ENCODE measurements at places on chromosomes 11 and 22.

GRCh38 chr22:44313385-44314006, 745 bp upstream of the SHISAL1 start:
- no peak for DNase-seq

- DNase-seq, result no peak
These were observed 562.1 kb downstream of the TBC1D22A start for GRCh38 chr22:47324435-47324990.

- no peak for DNase-seq
These were observed 59.0 kb downstream of the PPP2R1B start for GRCh38 chr11:111707039-111707690.

DNA sequence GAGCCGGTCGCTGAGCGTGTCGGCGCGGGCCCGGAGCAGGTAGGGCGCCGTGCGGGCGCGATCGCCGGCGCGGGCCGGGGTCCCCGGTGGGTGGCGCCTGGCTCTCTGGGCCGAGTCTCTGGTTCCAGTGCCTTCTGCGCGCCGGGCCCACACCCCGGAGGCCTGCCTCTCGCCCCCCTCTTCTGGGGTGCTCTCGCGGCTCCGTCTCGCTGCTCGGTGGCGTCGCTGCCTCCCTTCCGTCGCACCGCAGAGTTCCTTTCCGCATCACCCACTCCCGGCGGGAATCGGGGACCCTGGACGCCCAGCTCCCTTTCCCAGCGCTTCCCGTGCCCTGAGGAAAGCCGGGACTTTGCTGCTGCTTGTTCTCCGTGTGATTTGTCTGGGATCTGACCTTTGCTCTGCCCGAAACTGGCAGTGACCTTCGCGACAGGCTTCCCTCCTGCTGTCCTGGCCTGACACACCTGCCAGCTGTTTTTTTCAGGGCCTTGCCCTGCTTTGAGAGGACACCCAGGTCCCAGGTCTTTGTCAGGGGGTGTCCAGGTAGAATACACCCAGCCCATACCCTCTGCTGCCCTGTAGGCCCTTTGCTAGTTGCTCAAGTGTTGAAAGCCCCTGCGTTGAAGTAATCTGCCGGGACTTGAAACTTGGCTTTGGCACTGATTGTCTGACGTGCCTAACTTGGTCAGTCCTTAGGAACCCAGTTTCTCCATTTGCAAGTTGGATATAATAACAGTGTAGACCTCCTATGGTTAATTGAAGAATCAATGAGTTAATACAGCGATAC, 711 bp downstream of the FDX1 start:
- peak; percentile 30 for DNase-seq

DNA sequence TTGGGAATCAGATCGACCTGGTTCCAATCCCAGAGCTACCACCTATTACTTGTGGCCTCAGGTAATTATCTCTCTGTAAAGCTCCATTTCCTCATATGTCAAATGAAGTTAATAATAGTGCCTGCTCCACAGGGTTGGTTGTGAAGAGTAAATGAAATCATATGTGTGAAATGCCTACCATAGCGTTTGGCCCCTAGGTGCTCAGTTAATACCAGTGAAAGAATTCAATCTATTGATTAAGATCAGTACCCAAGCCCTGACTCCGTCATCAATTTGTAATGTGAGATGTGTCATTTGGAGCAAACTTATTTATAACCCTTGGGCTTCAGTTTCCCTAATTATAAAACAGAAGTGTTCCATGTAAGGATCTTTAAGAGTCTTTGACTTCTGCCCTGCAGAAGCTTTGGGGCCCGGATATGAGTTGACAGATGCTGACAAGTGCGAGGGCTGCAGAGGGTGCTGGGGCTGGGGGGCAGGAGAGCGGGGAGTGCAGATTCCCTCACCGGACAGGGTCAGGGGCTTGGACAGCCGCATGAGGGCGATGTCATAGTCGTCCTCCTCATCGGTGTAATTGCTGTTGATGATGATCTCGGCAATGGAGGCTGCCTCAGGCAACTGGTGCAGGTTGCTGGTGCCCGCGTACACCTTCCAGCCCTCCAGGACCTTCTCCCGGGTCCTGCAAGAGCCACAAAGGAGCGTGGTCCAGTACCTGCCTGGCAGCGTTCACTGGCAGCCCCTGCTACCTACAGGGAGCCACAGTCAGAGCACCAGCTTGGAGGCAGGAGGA, 20.9 kb downstream of the TMPRSS13 start:
- no peak for DNase-seq

DNA sequence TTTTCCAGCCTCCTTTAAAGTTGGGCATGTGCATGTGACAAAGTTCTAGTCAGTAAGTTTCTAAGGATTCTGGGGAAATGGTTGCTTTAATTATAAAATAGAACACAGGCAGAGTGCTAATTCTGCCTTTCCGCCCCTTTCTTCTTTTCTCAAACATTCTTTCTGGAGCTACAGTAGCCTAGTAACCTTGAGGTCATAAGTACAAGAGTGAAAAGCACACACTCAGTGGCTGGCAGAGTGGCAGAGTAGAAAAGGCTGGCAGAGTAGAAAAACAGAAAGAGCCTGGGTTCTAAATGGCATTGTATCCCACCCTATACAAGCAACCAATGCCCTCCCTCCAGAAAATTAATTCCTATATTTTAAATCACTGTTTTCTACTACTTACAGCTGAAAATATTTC, 51.2 kb downstream of the PAK1 start:
- DNase-seq, result no peak

GRCh38 chr11:34037016-34037415, 14.5 kb upstream of the CAPRIN1 start:
- no peak for DNase-seq

DNA sequence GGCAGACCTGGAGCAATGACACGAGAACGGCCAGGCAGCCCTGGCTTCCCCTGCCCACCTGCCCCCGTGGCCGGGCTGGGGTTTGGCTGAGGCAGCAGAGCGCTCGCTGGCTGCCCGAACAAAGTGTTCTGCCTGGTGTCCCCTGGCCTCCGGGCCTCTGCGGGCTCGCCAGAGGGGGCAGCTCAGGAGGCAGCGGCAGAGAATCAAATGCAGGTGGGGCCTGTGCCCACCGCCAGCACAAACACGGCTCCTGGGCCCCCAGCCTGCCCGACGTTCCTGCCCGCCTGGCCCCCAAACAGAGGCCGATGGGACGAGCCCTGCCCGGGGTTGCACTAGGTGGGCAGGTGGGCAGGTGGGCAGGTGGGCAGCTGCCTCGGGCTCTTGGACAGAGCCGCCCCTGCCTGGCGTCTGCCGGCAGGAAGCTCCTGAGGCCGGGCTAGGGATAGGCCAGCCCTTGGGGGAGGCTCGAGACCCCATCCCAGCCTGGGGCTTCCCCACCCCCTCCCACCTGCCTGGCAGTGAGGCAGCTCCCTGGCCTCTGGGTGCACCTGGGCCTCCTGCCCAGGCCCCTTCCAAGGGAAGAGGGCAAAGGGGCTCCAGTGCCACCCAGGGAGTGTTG, 46.8 kb downstream of the CDKN1C start:
- no peak for DNase-seq

- DNase-seq, result no peak
These were observed 17.5 kb upstream of the SCGB1A1 start for GRCh38 chr11:62401356-62401755.

DNA sequence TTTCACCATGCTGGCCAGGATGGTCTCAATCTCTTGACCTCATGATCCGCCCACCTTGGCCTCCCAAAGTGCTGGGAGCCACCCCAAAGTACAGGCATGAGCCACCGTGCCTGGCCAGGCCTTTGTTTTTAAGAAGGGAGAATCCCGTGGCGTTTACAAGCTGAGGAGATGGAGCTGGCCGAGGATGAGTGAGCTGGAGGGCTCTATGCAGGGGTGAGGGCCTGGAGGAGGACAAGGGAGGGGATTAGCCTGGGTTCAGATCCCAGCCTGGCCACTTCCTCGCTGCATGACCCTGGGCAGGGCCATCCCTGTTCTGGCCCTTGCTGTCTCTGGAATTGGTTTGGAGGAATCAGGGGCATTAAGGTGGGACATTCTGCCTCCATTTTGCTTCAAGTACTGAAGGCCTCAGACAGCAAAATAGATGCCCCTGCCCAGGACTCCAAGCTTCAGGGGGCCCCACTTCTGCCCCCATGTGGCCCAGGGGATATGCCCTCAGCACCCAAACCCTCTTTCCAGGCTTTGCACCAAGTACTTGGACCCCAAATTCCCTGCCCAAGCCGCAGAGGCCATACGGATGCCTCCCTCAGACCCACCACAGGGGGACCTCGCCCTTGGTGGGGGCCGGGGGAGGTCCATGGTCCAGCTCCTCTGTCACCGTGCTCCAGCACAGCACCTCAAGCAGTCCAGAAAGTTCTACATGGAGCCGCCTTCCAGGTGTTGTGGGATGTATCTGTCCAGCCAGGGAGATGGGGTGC, 12.1 kb upstream of the LRP5 start:
- DNase-seq, result no peak

DNA sequence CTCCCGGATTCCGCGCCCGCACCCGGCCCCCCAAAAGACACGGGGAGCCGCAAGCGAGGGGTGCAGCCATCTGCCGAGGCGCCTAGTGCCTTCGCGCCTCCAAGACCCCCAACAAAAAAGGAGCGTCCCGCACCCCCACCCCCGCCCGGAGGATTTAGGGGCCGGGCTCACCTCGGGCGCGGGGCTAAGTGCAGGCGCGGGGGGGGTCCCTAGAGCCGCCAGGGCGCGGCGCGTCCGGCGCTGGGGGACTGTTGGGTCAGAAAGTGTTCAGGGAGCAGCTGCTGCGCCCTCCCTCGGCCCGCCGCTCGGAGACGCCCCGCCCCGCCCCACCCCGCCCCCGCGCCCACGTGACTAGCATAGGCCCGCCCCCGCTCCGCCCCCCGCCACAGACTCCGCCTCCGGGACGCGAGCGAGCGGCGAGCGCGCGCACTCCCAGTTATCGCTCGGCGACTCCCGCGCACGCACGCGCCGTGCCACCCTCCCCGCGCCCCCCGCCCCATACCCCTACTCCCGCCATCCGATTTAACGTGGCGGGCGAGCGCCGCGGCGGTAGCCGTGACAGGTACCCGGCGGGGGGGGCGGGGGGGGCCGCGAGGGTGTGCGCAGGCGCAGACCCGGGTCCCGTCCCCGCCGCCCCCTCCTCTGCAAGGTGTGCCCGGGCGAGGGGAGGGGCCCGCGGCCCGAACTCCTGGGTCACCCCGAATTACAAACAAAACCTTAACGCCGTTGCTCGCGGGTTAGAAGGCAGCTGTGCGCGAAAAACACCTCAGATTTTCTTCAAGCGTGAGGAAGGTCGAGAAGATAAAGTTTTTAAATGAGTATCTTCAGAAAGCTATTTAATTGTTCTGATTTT, 56.2 kb downstream of the KCNJ4 start:
- DNase-seq, result peak; percentile 64

DNA sequence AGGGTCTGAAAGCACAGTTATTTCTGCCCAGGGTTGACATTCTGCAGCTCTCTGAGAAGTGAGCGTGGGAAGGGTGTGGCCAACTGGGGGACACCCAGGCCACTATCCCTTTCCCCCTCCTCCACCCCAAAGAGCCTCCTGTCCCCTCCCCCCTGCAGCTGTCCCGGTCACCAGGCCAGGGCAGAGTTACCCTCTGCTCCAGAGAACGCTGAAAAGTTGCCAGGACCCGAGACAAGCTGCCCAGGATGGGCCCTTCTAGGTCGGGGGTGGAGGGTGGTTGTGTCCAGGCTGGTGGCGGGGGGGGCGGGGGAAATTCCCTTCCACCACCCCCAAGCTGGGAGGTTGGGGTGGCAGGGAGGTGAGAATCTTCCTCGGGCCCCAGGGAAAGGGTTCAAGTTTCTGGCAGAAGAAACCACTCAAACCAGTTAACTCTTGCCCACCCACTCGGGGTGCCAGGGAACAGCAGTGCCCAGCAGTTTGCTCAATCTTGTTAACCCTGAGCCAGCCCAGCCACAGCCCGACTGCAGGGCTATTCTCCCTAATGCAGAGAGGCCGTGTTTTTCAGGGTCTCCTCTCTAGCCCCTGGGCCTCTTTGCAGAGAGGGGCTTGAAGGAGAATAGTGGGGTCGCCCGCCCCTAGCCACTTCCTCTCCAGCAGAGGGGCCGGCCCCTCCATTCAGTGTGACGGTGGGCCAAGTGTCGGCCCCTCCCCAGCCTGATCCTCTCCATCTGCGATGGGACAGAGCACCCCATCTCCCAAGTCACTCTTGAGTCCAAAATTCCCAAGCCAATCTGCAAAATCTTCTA, 697 bp downstream of the LGALS1 start:
- no peak for DNase-seq

GRCh38 chr22:19687561-19688300, 26.6 kb upstream of the SEPTIN5 start:
- DNase-seq, result no peak

- no peak for DNase-seq
These were observed 45.5 kb downstream of the MS4A2 start for GRCh38 chr11:60133917-60134316.

DNA sequence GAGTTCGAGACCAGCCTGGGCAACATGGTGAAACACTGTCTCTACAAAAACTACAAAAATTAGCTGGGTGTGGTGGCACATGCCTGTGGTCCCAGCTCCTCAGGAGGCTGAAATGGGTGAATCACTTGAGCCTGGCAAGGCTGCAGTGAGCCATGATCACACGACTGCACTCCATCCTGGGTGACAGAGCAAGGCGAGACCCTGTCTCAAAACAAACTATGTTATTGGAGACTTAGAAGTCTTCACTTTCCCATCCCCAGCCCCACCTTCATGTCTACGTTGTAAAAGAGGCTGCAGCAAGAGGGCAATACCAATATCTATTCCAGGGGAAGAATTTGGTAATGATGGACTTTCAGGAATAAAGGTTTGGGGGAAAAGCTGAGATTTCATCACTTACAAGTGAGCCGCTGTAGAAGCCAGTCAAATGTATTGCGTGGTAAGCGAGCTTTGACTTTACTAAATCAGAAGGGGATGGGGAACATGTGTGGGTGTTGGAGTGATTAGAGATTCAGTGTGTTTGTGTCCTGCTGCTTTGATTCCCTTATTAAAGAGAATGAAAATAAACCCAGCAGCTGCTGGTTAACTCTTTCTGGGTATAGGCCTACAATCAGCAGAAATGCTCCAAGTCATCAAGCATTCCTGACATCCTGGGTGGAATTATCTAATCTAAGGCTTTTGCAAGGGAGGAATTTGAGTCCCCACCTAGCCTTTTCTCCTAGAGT, 53.7 kb downstream of the UBASH3B start:
- DNase-seq, result no peak

- DNase-seq, result peak; percentile 47
These were observed 635 bp upstream of the GRK3 start for GRCh38 chr22:25563761-25564319.

GRCh38 chr11:119679346-119679745, 49.7 kb downstream of the NECTIN1 start:
- no peak for DNase-seq
